Activated T-cell treated with anti-CD3 and anti-CD28 coated beads for 1 hour (primary cell): ENCODE measurements at places on chromosomes 2 and 18.

DNA sequence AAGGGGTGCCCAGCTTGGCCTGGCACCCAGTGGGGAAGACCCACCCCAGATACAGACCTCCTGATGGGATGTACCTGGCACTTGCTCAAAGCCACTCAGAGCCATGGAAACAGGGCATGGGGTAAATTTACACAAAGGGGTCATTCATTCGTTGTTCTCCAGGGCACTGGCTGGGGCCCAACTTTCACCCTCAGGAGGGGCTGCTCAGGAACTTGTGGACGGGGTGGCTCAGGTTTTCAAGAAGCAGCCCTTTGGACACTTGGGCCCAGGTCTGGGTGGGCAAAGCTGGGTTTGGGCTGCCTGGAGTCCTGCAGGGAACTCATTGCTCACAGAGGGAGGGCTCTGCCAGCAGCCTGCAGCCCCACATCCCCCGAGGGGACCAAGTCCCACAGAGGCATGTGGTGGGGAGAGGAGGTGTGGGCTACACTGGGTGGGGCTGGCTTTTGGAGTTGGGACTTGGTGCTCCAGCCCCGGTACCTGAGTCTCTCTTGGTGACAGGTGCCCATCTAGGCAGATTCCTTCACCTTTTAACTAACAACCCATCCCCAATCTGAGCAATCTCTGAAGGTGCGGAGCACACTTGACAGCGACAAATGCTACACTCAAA lies 172.3 kb downstream of the CELF4 start:
- DNase-seq, result no peak

GRCh38 chr18:22790545-22791309 lies 142.4 kb upstream of the RBBP8 start:
- DNase-seq, result no peak

DNA sequence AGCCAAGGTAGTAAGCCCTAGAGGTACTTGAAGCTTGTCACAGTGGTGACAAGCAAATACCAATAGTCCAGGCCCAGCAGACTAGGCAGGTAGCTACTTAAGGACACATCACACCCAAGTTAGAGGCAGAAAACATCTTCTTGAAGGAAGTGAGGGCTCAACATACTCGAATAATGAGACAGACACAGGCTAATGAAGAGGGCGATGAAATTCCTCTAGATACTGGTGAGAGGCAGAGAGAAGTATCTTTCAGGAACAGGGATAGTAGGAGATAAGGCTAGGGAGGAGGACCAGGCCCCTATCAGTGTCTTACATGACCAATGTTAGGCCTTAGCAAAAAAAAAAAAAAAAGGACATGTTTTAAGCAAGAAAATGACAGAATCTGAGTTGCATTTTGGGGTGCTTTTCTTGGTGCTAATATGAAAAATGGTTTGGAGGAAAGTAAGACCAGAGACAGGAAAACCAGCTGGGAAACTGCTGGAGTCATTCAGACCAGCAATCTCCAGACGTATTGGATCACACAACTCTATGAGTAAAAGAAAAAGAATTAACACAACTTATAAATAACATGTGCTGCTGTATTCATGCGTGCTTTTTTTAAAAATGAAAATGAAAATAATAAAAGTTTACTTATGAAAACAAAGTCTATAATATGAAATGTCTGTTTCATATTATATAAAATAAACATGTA lies 37.7 kb downstream of the COBLL1 start:
- no peak for DNase-seq

DNA sequence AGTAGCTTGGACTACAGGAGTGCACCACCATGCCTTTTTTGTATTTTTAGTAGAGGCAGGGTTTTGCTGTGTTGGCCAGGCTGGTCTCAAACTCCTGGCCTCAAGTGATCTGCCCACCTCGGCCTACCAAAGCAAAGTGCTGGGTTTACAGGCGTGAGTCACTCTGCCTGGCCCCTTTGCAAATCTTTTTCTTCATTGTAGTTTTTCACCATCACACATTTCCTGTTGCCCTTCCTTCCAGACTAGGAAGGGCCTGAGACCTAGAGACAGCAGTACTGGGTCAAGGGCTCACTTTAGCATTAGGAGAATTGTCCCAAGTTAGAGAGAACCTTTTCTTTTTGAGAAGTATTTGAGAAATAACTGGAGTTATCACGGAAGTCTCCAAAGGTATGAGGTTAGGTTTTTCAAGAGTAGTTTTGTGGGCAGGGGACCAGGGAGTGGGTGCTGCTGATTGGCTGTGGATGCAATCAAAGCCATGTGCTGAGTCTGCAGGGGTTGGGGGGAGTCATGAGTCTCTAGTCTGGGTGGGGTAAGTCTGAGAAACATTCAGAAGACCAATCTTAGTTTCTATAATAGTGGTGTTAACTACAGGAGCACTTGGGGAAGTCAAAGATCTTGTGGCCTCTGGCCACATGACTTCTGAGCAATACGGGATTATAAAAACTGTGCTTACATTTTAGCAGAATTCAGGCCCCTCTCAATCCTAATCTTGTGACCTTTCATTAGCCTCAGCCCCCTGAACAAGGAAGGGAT lies 23.7 kb downstream of the B3GNT2 start:
- no peak for DNase-seq

DNA sequence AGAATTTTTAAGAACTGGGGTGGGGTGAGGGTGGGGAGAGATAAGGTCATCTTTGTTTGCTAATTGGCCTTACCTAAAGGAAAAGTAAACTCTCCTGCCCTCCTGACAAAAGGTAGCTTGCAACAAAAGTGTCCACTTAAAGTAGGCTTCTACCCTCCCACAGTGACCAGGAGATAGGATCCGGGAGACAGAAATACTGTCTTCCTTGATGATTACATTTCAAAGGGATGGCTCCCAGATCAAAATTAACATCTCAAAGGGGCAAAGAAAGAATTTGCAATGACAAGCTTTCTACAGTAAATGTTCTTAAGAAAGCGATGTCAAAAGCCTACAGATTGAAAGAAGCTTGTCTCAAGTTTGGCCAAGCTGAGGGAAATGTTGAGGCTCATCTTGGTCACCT lies 775.3 kb downstream of the CPS1 start:
- DNase-seq, result no peak

DNA sequence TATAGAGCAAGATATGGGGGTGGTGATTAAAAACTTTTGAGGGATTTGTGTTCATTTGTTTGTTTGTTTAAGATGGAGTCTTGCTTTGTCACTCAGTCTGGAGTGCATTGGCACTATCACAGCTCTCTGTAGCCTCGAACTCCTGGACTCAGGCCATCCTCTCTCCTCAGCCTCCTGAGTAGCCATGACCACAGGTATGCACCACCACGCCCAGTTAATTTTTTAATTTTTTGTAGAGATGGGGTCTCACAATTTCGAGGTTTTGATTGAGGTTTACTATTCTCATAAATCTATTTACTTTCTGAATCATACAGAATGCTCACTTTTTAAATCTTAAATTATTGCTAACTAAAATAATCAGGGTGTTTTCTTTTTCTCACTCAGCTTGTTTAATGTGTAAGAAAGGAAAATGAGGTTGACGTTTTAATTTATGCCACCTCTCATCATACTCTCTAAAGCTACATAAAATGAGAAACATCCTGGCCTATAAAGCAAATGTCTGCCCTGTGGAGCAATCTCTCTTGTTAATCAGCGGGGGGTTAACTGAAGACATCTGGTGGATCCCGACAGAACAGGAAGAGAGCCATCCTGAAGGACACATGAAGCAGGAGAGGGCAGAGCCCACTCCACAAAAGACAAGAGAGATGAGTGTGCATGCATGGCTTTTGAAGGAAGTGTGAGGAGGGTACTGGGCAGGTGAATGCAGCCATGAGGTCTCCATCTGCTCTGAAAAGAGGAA lies 589.1 kb upstream of the SLC8A1 start:
- DNase-seq, result no peak

DNA sequence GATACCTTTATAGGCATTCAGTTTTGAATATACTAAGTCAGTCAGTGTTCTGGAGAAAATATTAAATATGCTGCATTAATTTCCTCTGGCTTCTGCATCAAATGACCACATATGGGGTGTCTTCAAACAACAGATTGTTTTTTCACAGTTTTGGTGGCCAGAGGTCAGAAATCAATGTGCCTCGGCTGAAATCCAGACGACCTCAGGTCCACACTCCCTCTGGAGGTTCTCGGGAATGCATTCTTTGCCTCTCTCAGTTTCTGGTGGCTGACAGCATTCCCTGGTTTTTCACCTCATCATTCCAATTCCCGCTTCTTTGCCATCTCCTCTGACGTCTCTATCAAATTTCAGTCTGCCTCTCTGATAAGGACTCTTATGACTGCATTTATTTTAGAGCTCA lies 142.3 kb downstream of the ZNF407 start:
- no peak for DNase-seq

- DNase-seq, result no peak
Measured at GRCh38 chr18:55031164-55031563, 71.9 kb upstream of the CCDC68 start.

DNA sequence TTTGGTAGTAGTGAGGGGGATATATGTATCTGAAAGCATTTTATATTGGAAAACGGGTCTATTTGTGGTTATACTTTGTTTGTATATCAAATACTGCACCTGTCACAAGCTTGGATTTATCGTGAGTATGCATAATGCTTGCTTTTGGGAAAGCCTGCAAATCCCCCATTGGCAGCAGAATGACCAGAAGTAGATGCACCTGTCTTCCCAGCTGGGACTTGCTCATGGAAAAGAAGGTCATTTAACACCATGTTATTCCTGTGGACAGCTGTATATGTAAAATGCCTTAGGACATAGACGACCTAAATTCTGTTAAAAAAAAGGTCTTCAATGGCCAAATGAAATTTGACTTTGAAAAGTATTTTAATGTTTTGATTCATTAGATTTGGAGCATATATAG lies 599.4 kb downstream of the XIRP2 start:
- no peak for DNase-seq

DNA sequence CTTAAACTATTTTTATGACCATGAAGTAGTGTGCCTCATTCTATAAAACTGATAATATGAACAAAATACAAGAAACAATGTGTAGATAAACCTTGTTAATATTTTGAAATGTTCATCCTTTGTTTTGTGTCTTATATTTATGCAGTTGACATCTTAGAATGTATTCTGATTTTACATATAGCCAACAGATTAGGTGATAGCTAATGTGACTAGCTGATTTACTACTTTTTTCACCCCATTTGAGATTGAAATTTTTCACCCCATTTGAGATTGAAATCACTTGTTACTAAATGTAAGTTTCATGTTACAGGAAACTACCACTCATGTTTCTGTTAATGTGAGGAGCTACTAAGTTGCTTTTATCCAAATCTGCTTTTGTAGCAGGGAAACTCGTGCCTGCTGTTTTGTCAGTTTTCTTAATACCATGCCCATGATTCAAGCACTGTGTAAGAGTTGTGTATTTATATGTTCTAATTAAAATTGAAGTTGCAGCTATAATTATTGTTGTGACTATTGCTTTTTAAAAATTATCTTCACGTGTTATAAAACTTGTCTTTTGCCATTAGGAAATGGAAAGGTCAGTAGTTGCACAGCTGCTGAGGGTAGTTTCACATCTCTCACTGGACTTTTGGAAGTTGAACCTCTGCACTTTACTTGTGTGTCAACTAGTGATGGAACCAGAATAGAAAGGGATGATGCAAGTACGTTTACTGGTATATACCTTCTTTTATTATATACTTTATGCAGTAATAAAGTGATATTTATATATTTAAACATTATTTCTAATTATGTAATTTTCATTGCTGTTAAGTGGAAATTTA lies 96.6 kb downstream of the BIRC6 start:
- no peak for DNase-seq

DNA sequence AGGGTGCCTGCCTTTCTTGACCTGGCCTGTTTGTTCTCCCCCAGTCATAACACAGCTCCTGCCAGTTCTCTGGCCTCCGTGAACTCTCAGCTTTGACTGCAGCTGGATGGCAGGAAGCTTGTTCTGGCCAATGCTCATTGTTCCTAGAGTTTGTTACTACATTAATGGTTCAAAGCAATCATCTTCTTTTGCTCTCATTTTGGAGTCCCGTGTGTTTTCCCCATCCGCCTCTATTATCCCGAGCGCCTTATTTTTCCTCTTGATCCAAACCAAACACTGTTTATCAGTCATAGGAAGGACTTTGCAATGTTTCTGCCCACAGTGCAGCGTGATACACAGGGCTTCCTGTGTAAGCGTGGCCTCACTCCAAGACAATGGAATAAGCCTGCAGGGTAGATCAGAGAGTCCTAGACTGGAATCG lies 184.3 kb upstream of the APCDD1 start:
- DNase-seq, result no peak

DNA sequence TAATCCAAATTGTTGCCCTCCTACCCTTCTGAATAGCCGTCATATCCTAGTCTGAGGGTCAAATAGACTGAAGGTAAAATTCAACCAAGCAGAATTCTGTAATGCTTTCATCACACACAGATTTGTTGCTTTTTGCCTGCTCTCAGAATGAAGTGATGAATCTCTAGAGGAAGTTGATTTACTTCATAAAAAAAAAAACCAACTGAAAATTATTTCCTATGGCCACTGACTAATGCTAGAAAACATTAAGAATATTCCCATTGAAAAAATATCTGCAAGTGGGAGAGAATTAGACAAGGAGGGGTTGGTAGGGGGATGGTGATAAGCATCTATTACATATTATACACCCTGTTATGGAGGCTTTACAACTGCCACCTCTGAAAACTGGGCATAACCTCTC lies 2.3 kb upstream of the IL1RL2 start:
- no peak for DNase-seq

DNA sequence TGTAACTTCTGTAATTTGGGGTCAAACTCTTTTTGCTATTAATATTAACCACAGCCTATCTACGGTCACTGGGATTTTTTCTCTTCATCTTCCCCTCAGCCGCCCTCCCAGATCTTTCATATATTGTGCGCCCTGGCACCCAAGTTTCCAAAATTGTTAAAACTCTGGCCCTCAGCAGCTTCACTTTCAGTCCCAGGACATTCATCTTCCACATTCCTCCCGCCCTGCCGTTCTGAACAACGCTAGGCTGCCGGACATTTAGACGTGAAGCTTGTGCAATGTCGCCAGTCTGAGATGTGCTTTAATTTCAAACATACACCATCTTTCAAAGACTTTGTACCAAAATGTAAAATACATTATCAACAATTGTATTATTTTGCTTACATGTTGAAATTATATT lies 1.8 kb upstream of the TMEM18 start:
- DNase-seq, result no peak
